Chondrocyte (in vitro differentiated cells): ENCODE measurements at places on chromosomes 12 and 14. TPM values are rescaled to one million over a fixed set of nuclear protein-coding genes. Genes with fewer than 3 reads are reported as not detected.

- DNase-seq = no peak
- H3K4me3 ChIP-seq = no peak overlapping the region
- peaks cover 5% of the 10 kb centered on the region for H3K4me1 ChIP-seq
Measured at GRCh38 chr14:36512585-36513003, 7.4 kb downstream of the NKX2-1 start.

DNA sequence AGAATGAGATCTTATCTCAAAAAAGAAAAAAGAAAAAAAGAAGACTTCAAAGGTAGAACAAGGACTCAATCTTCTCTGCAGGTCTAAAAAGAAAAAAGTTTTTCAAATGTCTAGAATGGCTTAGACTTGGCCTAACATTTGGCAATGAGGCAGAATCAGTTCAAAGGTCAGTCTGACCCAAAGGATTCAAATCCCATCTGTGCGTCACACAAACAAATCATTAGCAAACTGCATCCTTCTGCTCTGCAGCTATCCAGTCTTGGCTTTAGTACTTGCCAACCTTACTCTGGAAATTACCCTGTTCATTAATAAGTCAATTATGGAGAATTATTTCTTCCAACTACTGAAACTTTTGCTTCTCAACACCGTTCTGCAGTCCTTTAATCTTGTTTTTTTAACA, 3.1 kb downstream of the YAF2 start:
- peaks cover 1% of the 10 kb centered on the region for H3K36me3 ChIP-seq
- peak overlapping the region; percentile 88 for H3K27ac ChIP-seq
- H3K4me1 ChIP-seq = peaks cover 41% of the 10 kb centered on the region
- no peak overlapping the region for H3K4me3 ChIP-seq
- DNase-seq = no peak
- no peaks in the 10 kb centered on the region for H3K27me3 ChIP-seq

DNA sequence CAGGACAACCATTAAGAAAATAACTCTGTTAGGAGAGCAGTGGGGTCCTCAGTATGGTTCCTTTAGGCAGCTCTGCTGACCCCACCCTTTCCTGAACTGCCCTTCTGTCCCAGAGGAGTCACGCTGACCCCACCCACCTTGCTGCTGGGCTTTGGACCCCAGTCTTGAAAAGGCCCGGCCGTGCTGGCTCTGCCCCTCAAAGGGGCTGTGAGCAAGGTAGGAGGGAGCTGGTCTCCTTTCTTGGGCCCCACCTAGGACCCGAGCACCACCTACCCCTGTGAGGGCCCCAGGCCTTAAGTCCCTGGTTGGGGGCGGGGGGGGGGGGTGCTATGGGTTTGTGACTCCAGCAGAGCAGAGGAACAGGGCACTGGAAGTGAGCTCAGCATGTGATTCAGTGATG, 171.1 kb downstream of the MON2 start:
- DNase-seq = no peak
- H3K4me1 ChIP-seq = peaks cover 20% of the 10 kb centered on the region
- no peaks in the 10 kb centered on the region for H3K36me3 ChIP-seq
- no peak overlapping the region for H3K27ac ChIP-seq

DNA sequence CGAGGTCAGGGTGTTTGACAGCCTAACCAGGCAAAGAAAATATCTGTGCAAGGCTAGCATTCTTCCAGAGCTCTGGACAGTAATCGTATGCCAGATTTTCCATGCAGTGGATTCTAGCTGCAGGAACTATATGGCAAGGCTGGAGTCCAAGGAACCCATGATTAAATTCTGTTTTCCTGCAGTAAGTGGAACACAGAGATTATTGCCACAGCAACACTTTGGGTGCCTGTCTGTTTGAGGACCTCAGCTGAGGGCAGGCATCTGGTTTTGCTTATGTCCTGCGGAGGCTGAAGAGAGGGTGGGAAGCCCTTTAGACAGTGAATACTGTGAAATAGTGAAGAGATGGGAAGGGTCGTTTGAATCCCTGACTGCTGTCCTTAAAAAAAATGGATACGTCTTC, 104.4 kb downstream of the DAD1 start:
- no peaks in the 10 kb centered on the region for H3K36me3 ChIP-seq
- no peaks in the 10 kb centered on the region for H3K27me3 ChIP-seq
- peaks cover 91% of the 10 kb centered on the region for H3K4me1 ChIP-seq

The NFE2 gene
- total RNA-seq = not detected in 3 replicates

DNA sequence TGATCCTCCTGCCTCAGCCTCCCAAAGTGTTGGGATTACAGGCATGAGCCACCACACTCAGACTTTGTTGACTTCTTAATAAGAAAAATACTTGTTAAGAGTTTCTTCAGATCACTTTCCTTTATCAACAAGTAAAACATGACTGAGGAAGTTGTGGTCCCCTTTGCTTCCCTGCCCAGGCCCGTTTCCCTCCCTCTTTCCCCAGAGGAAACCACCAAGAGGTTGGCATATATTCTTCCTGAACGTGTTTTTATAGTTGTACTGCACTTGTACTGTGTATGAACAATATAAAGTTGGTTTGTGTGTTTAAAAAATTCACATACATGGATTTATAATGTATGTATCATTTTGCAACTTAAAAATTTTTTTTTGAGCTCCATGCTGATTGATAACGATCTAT, 28.4 kb downstream of the PTPN11 start:
- H3K36me3 ChIP-seq = peaks cover 4% of the 10 kb centered on the region
- no peak overlapping the region for H3K4me3 ChIP-seq
- no peaks in the 10 kb centered on the region for H3K27me3 ChIP-seq
- H3K27ac ChIP-seq = no peak overlapping the region

GRCh38 chr12:32106517-32107358, at the start of gene BICD1:
Gene BICD1, plus strand, starts transcription at chr12:32106847. Its CDS starts 485 bp downstream, at chr12:32107332.
- DNase-seq = peak; percentile 93
- peaks cover 32% of the 10 kb centered on the region for H3K4me1 ChIP-seq
- H3K36me3 ChIP-seq = no peaks in the 10 kb centered on the region
- no peaks in the 10 kb centered on the region for H3K27me3 ChIP-seq
- H3K4me3 ChIP-seq = peak within 1 kb of the TSS; percentile 98

GRCh38 chr12:88433997-88434703, 146.1 kb downstream of the KITLG start:
- peaks cover 7% of the 10 kb centered on the region for H3K4me1 ChIP-seq
- H3K4me3 ChIP-seq = no peak overlapping the region
- peaks cover 3% of the 10 kb centered on the region for H3K36me3 ChIP-seq

GRCh38 chr12:69996722-69997121, 171.7 kb downstream of the MYRFL start:
- H3K36me3 ChIP-seq = no peaks in the 10 kb centered on the region
- no peaks in the 10 kb centered on the region for H3K27me3 ChIP-seq
- no peak overlapping the region for H3K27ac ChIP-seq
- no peak overlapping the region for H3K4me3 ChIP-seq
- peaks cover 19% of the 10 kb centered on the region for H3K4me1 ChIP-seq
- DNase-seq = no peak

- H3K36me3 ChIP-seq = no peaks in the 10 kb centered on the region
- H3K27ac ChIP-seq = no peak overlapping the region
- peaks cover 9% of the 10 kb centered on the region for H3K4me1 ChIP-seq
- DNase-seq = no peak
- no peak overlapping the region for H3K4me3 ChIP-seq
- H3K27me3 ChIP-seq = no peaks in the 10 kb centered on the region
Measured at GRCh38 chr12:11624116-11624515, 25.4 kb upstream of the ETV6 start.

DNA sequence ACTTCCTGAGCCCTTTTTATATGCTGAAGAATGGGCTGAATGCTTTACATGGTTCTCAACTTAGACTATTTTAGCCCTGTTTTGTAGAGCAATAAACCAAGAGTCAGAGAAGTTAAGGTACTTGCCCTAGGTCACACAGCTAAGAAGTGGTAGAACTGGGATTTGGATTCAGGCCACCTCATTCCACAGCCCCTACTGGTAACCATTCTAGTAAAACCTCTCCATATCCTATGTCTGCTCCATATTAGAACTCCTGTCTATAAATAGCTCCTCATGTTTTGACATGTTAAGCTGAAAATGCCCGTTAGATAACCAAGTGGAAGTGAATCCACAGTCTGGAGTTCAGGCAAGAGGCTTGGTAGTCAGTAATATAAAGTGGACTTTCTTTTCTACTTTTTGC, 111.6 kb downstream of the HECTD4 start:
- peaks cover 4% of the 10 kb centered on the region for H3K4me1 ChIP-seq
- DNase-seq = no peak
- H3K27ac ChIP-seq = no peak overlapping the region

DNA sequence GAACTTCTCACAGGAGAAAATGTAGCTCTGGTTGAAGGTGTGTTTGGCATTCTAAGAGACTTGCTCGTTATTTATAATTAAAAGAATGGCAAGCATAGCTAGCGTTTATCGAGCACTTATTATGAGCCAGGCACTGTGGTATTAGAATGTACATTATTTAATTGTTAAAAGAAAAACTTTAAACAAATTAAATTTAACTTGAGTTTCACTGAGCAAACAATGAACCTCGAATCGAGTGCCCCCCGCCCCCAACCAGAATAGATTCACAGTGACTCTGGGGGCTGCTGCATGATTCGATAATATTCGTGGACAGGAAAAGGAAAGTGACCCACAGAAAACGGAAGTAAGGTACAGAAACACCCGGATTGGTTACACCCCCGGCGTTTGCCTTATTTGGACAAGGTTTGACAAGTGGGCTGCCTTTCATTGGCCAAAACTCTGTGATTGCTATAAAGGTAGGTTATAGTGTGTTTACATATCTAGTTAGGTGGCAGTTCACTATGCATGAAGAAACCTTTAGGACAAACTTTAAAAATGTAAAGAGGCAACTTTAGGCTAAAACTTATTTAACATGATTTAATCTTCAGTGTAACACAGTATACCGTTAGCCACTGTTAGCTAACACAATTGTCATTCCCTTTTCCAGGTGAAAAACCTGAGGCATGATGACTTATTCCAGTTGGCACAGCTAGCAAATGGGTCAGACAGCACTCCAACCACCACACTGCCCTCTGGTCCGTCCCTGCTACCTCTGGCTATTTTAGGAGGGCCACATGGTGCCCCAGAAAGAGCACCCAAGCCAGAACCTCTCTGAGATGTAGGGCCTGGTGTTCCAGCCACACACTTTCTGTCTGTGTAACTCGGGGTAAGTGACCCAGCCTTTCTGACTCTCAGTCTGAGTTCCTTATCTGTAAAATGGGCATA, 7.1 kb downstream of the SCNN1A start:
- no peaks in the 10 kb centered on the region for H3K36me3 ChIP-seq
- DNase-seq = peak; percentile 25
- H3K27ac ChIP-seq = no peak overlapping the region
- peaks cover 28% of the 10 kb centered on the region for H3K4me1 ChIP-seq
- no peak overlapping the region for H3K4me3 ChIP-seq
- H3K27me3 ChIP-seq = no peaks in the 10 kb centered on the region

DNA sequence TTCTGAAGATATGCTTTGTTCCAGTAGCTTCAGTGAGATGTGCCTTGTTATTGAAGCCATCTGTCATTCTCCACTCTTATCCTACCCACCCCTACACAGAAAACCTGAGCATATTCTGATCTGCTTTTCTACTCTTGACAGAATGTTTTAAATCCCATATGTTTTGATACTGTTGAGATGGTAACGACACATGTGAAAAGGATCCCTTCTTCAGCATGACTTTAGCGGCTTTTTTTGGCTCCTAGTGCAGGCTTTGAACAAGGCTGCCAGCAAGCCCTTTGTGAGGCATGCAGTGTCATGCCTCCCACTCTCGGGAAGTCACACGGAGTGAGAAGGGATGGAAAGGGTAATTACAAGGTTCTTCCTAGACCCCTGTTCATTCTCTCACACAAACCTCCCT, 228.8 kb upstream of the RGS6 start:
- no peaks in the 10 kb centered on the region for H3K27me3 ChIP-seq
- peaks cover 21% of the 10 kb centered on the region for H3K4me1 ChIP-seq
- no peak for DNase-seq

DNA sequence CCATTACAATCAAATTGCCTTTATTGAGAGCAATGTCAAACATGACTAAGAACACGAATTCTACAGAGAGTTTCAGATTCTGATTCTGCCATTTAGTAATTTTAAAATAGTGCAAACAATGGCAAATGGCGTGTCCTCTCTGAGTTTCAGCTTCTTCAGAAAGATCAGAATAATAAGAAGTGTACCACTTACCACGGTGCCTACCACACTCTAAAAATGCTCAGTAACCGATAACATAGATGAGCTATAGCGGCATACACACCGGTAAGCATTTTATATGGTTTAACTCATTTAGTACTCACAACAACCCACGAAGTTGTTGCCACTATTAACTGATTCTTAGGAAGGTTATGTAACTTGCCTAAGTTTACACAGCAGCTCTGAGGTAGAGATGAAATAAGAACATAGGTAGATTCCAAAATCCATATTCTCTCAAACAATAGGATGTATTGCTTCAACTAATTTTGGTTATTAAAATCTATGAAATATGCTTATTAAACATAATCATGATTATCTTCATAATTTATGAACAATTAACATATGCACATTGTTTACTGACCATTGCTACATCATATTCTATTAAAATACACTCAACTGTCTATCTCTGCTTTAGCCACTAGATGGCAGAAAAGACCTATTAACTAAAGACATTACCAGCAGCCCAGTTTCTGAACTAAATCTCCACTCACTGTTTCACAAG, 38.3 kb downstream of the SLC6A15 start:
- H3K27me3 ChIP-seq = peaks cover 33% of the 10 kb centered on the region
- no peak overlapping the region for H3K27ac ChIP-seq
- DNase-seq = no peak
- H3K4me3 ChIP-seq = no peak overlapping the region

The CPNE8 gene
- total RNA-seq = 8.0 to 10.6 TPM (median 10.3 TPM) in 3 replicates

The WIF1 gene
- not detected in 3 replicates for total RNA-seq

DNA sequence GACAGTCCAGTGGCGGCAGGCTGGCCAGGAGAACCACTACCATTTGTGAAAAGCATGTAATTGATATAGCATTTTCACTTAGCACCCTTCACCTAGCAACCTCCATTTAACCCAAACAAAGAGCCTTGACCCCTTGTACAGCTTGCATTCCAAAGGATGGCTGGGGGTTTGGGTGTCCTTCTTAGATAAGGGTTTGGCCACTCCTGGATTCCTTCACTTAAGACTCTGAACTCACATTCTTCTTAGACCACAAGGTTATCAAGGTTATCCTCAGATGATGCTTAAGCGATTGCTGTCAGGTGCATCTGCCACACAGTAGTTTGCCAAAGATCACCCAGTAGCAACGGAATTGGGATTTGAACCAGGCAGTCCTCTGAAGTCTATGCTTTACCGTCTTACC, 102.8 kb downstream of the ZNF664 start:
- no peaks in the 10 kb centered on the region for H3K27me3 ChIP-seq
- DNase-seq = no peak
- no peak overlapping the region for H3K27ac ChIP-seq
- no peak overlapping the region for H3K4me3 ChIP-seq
- H3K4me1 ChIP-seq = peaks cover 7% of the 10 kb centered on the region
- peaks cover 7% of the 10 kb centered on the region for H3K36me3 ChIP-seq

The KRT4 gene
- total RNA-seq = 0.41 to 0.90 TPM in 2 of 3 replicates, not detected in the other
